Stimulated activated CD4-positive, alpha-beta T cell treated with anti-CD3 and anti-CD28 coated beads, Interleukin-1b, Interleukin-23, amount 100 ng/mL, for 4 hours (primary cell): ENCODE measurements at places on chromosomes 5 and 9.

DNA sequence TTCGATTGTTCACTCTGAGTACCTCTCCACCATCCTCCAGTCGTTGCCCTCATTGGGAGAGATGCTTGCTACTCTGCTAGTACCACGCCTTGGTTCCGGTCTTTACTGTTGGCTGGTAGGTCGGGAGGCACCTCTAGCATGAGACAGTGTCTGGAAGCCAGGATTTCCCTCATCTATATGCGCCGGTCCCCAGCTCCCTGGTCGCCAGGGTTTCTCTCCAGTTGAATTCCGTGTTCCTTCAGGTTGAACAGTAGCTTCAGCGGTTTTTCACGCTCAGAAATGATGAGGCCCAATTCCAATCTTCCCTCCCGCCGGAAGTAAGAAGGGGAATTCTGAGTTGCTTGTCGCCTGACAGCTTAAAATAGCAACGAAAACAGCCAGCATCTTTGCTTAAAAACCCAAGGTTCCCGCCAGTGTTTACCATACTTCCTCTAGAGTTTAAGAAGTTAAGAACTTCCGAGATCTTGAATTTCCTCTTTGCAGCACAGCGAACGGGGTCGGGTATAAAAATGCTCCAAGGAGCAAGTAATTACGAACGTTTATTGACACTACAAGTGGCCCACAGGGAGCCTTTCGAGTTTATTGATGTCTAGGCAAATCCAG lies 1.3 kb upstream of the ST8SIA4 start:
- DNase-seq: peak; percentile 23

DNA sequence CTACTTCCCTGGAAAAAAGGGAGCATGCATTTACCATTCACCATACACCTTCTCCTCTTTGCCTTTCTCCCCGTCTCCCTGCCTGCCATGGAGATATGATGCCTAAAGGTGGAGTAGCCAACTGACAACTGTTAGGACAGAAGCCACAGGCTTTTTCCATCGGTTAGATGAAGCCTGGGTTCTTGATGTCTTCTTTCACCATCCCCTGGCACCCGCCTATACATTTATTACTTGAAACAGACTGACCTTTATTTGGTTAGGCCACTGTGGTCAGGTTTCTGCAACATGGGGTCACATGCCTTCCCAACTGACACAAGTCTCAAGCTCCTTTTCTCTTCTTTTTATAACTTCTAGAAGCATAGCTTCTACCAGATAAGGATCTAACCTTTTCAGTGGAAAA lies 7.1 kb downstream of the LCP2 start:
- no peak for DNase-seq

GRCh38 chr9:134040781-134041648 lies 15.7 kb downstream of the BRD3OS start:
- no peak for DNase-seq

GRCh38 chr5:142690667-142691066 lies 4.8 kb upstream of the FGF1 start:
- no peak for DNase-seq

GRCh38 chr5:81052325-81052724 lies 92.2 kb downstream of the RASGRF2 start:
- DNase-seq: no peak

DNA sequence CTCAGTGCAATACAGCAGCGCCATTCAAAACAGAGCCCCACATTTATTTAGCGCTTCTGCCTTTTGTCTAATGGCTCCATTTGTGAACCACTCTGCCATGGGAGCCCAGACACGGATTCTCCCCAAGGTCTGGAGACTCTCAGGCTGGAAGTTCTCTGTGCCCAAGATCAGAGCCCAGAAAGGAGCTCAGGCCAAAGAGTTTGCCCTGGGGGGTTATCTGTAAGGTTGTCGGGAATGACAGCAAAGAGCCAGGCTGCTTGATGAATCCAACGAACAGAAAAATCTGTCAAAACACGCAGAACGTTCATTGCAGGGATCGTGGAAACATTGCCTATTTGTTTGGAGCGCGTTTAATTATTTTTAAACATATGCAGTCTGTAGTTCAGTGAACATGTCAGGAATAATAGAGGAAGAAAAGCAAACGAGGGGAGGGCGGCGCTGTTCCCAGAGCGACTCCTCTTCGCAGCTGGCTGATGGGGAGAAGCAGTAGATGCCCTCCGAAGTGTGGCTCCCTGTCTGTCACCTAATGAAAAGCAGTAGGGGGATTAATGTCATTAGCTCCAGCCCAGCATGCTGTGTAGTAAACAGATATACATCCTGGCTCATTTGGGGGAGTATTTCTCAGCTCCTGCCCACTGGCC lies 464.9 kb upstream of the MPDZ start:
- DNase-seq: no peak

DNA sequence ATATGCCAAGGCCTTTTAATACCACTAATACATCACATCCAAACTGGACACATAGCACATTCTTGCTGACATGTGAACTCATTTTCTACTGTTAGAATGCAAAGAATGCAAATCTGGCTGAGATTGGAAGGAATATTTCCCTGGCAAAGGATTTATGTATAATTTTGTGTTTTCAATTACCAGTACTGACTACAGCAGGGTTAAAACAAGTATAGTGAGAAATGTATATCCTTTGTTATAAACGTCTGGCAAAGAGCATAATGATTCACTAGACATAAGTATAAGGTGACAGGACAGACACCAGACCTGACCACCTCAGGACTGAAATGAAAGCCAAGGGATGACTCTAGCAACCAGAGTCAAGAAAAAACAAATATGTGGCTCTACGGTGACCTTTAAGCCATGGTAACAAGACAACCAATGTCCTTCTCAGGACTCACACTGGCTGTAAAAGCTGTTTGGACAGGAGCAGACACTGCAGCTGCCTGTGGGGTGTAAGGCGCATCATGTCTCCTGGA lies 95.0 kb downstream of the MRPS27 start:
- no peak for DNase-seq

DNA sequence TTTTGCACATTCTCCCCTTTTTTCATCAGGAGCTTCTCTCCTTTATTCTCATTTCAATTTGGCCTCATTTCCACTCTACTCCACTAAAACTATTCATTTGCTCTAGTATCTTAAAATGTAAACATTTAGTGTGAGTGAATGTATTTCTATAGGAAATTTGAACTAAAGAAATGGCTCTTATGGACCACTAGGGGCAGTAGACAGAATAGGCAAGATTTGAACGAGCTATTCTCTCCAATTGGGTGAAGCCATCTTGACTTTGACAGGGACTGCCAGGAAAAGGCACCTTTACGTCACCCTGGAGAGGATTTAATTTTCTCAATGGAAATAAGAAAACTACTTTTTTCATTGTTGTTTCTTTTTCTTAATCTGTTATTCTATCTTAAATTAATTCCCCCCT lies 666.3 kb downstream of the DNAH5 start:
- DNase-seq: no peak

DNA sequence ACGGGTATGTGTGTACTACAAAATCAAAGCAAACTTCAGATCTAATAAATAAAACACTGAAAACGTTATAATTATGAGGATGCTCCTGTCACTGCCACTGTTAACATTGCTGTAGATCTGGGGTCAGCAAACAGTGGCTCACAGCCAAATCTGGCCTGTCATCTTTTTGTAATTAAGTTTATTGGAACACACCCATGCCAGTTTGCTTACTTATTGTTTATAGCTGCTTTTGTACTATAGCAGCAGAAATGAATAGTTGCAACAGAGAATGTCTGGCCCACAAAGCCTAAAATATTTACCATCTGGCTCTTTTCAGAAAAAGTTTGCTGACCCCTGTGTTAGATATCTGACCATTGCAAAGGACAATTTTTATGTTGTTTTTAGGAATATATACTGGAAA lies 32.1 kb downstream of the PRRC1 start:
- DNase-seq: no peak

DNA sequence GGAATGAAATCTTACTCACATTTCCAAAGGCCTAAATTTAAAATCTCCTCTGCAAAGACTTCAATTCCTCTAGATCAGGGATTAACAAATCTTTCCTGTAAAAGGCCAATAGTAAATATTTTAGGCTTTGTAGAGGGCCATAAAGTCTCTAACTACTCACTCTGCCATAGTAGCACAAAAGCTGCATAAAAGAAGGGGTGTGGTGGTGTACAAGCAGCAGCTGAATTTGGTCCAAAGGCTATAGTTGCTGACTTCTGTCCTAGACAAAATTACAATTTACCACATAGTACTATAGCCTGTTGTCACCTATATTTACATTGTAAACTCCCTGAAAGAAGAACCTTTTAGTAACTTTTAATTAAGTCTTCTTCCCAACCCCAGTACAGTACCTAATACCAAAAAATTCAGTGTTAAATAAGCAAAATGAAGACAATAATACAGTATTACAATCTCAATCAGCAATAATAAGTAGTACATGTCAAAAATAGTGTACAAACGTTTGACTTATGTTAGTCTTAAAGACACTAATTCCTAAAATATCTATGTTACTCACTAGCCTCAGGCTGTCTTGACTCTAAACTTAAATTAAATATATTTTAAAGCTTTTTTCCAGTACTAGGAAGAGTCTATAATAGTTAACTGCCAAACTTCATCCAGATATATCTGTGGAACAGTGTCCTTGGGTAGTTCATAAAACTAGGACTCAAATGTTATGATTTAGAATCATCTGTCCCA lies 6.9 kb downstream of the CETN3 start:
- no peak for DNase-seq

- no peak for DNase-seq
Measured at GRCh38 chr5:164060786-164061355, 555.5 kb downstream of the MAT2B start.

GRCh38 chr9:71758277-71758676 lies 10.0 kb downstream of the CEMIP2 start:
- DNase-seq: no peak

- no peak for DNase-seq
Measured at GRCh38 chr9:79201636-79202035, 370.1 kb upstream of the TLE4 start.

DNA sequence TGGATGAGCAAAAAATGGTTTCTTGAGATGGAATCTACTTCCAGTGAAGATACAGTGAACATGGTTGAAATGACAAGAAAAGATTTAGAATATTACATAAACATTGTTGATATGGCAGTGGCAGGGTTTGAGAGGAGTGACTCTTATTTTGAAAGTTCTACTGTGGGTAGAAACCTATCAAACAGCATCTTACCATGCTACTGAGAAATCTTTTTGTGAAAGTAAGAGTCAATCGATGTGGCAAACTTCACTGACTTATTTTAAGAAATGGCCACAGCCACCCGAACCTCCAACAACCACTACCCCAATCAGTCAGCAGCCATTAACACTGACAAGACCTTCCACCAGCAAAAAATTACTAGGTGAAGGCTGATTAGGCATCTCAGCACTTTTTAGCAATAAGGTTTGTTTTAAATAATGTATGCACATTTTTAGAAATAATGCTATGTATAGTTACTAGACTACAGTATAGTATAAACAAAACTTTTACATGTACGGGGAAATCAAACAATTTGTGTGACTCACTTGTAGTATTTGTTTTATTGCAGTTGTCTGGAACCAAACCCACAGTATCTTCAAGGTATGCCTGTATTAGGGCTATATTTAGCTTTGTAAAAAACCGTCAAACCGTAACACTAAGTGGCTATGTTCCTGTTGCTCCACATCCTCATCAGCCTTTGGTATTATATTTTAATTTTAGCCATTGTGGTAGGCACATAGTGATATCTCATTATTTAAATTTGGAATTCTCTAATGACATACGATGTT lies 30.6 kb upstream of the ADAMTS6 start:
- no peak for DNase-seq

DNA sequence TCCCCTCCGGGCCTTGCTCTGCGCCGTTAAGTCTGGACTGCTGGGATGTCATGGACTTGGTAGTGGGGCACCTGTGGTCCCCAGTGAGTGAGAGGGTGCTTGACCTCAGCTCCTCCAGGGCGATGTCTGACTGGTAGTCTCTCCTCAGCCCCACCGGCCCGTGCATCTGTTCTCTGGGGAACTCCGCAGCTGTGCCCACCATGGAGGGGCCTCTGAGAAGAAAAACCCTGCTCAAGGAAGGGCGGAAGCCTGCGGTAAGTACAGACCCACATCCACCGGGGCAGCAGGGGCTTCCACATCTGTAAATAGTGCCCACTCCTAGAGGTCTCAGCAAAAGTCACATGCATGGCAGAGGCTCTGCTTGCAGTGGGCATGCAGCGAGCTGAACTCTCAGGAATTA lies 52.6 kb upstream of the GARNL3 start:
- no peak for DNase-seq

DNA sequence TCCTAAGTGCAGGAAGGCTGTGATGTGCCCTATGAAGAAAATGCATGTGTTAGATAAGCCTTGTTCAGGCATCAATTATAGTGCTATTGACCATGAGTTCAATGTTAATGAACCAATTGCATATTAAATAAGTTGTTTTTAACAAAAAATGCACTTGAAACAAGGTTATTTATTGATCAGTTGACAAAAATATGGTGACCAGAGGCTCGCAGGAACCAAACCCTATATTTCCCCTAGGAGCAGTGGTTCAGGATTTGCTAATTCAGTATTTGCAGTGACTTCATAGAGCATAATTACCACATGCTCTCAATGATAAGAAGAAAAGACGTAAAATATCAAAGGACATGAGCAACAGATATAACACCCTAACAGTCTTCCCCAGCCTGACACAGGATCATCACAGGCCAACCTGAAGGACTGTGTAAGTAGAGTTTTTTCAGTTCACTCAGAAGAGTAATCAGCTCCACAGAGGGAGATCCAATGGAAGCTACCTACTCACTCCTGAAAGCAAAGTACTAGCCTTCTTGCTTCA lies 92.3 kb downstream of the SEMA5A start:
- DNase-seq: no peak

DNA sequence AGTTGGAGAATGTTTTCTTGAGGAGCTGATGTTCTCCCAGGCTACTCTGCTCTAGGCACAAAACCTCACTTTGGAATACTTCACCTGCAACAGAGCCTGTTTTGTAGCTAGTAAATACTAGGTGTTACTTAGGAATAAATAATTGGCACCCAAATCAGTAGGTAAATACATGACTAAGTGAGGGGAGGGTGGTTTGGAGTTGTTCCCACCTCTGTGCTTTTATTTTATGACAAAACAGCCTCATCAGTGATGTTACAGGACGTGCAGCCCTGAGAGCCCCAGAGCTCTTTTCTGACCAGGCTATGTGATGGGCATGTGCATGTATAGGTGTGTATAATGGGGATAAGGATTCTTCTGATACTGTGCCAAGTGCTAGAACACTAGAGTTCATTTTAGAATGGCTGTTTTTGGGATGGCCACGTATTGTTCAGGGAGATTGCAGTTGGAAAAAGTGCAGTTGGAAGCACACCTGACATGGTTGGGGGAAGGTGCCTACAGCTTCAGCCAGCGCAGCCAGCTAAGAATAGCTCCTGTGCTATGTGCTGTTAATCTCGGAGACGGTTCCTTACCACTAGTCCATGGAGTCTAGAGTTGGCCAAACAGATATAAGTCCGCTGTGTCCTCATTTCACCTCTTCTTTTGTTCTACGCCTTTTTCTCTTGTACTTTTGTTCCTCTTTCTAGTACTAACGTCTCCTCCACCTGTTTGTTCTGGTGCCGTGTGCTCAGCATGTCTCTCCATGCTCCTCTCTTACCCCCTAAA lies 284.7 kb downstream of the FANCC start:
- no peak for DNase-seq

DNA sequence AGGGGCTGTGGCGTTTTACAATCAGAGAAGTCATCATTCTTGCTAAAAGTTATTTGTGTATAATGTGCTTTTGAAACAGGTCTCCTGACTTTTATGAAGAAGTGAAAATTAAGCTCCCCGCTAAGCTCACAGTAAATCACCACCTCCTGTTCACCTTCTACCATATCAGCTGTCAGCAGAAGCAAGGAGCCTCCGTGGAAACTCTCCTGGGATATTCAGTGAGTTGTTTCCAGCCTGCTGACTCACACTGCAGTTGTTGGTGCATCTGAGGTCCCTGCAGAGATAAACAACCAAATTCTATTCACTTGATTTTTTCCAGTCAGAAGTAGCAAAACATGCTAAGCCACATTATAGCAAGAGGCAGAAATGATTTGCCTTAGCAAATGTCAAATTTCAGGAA lies 156.7 kb downstream of the DOCK8 start:
- no peak for DNase-seq
